Stimulated activated CD4-positive, alpha-beta T cell treated with anti-CD3 and anti-CD28 coated beads, TNF-alpha, amount 100 ng/mL, for 1 hour (primary cell): ENCODE measurements at places on chromosomes 1 and 21.

- DNase-seq: no peak
Observed at GRCh38 chr1:210978316-210978973, 155.5 kb downstream of the KCNH1 start.

DNA sequence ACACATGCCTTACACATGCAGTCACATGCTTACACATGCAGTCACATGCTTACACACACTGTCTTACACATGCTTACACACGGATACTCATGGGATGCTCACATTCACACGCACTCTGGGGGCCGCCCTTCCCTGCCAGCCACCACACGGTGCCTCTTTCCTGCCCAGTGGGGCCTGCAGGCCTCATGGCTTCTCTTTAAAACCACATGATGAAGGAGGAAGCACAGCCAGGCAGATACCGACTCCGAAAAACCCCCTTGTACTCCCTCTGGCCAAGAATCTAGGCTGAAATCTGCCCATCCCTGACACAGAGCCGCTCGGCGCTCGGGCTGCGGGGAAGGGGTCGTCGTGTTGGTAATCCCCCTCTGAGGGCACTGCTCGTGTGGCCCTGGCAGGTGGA, 113.0 kb downstream of the PRDM16 start:
- no peak for DNase-seq

GRCh38 chr1:116345843-116346242, 27.2 kb upstream of the ATP1A1 start:
- peak; percentile 4 for DNase-seq

DNA sequence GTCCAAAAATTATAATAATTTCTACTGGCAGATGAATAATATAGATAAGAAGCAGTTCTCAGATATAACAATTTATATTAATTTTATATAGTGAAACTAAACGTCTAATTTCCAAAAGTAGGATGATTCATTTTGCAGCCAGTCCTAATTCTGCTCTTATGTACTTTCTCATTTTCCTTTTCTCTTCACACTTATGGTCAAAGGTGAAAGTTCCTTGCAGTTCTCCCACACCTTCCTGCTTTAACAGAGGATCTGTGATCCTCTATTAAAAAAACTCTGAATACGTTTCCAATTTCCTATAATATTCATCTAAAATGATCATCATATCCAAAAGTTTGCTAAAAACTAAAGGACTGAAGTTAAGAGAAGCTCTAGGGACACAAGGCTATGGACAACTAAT, 78.5 kb downstream of the KIFAP3 start:
- no peak for DNase-seq

DNA sequence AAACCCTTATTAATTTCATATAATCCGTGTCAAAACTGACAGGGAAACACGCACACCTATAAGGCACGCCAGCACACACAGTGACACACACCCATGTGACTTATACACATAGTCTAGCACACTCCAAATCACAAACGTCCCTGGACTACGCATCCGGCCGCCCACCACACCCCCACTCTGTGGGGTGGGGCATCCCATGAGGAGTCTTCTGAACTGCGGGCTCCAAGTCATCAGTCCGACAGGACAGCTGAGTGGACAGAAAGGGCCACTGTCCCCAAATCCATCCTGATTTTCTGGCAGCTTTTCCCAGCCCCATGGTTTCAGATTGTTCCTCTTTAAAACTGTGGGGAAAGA, 829 bp downstream of the PEA15 start:
- no peak for DNase-seq

DNA sequence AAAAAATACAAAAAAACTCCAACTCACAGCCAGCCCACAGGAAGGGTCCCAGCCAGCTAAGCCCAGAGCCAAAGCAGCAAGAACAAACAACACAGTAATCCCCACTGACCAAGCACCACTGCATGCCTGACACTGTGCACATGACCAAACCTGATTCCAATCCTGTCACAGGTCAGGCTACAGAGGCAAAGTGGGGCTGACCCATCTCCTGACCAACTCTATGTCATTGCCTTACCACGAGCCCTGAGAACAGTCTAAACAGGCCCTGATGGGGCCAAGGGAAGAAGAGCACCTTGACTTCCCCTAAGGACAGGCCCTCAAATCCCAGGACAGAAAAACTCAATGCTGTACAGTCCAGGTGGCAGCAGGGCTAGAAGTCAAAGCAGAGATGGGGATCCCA, 2.4 kb downstream of the LSS start:
- no peak for DNase-seq

GRCh38 chr1:213737398-213738035, 250.3 kb upstream of the PROX1 start:
- no peak for DNase-seq

DNA sequence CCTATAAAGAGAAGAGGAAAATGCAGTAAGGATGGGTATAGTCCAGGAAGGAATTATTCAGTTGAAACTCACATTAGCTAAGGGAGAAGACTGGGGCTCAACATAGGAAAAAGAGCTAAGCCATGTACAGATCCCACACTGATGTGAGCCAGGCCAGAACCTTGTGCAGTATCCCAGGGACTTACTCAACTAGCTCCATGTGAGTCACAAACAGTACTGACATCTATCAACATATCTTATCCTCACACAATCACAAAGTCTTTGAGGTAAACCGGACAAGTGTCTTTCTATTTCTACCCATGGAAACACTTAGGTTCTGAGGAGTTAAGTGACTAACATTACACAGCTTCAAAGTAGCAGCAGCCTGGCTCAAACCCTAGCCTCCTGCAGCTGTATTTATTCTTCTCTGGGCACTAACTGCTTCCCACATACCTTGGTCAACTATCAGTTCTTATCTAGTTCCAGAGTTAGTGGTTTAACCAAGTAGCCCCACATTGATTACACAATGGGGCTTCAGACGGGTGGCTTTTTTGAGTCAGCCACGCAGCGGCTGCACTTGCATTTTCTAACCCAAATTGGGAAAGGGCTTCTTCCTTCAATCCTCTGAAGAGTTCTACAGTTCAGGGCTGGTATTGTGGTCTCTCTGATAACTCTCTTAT, 9.5 kb downstream of the CD5L start:
- DNase-seq: no peak

GRCh38 chr1:95249916-95250315, 15.9 kb downstream of the RWDD3 start:
- DNase-seq: no peak

DNA sequence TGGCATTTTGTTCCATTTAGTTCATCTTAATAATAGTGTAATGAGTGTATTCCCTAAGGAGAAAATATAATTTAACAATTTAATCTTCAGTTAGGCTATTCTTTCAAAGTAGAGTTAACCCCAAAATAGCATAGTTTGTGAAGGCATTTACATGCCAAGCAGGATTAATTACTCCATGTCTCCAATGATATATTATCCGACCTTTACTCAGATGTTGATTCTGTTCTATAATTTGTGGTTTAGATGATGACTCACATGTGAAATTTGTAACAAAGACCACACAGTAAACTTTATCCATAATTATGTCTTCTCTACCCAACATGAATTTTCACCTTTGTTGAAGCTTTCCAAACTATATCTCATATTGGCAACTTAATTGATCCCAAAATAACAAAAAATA, 2065.2 kb downstream of the MRPL39 start:
- DNase-seq: no peak
